Fibroblast of villous mesenchyme (primary cell): ENCODE measurements at places on chromosomes 5 and 9. TPM values are rescaled to one million over a fixed set of nuclear protein-coding genes. Genes with fewer than 3 reads are reported as not detected.

DNA sequence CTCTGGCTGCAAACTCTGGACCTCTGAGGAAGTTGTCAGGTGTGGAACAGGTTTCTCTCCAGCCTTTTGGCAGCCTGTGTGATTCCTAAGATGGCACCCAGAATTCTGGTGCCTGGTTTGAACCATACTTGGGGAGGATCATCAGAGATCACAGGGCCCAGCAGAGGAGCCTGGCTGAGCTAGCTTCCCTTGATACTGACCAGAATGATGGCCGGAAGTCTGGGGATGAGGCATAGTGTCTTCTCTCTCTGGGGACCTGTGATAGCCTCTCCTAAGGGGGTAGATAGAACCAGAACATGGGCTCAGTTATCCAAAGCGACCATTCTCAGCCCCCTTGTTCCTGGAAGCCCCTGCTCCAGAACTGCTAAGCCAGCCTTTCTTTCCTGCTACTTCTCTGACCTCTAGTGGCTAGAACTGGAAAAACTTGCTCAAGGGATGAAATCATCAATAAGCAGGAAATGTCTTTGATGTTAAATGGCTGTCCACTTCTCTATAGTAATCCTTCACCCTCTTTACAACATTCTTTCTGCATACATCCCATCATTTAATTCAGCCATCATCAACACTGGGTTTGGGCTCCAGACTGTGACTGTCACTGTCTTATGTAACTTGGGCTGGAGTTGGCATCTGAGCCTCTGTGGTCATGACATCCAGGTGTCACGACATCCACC is 55.1 kb downstream of the C9orf152 start:
- DNase-seq: peak; percentile 73

- DNase-seq: no peak
Measured at GRCh38 chr5:36364473-36364872, 62.8 kb upstream of the RANBP3L start.

GRCh38 chr9:106305428-106306133 is 557.4 kb upstream of the ZNF462 start:
- DNase-seq: no peak

DNA sequence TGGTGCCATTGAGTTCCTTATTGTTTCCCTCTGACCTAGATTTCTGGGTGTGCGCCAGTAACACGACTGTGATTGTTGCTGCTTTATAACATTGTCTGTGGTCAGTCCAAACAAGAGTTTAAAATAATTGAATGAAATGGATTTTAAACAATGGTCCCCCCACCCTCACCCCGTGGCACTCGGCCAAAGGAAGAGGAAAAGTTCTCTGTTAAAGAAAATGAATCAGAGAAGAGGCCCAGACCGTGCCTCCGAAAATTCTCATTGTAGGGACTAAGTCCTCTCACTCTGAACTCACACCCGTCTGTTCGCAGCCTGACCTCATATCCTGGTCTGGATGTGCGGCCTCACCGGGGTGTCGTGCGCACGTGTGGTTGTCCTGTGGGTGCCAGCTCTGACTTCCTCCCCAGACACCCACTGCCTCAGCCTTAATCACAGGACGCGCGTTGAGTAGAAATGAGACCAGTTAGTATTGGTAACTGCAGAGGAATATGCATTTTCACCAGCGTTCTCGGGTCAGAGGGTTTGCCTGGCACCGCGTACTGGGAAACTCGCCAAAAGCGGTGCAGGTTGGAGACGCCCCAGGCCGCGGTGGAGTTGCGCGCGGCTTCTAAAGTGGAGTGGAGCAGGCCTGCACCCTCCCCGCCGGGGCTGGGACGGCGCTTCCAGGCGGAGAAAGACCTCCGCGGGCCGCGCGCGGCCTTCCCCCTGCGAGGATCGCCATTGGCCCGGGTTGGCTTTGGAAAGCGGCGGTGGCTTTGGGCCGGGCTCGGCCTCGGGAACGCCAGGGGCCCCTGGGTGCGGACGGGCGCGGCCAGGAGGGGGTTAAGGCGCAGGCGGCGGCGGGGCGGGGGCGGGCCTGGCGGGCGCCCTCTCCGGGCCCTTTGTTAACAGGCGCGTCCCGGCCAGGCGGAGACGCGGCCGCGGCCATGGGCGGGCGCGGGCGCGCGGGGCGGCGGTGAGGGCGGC is at the start of gene ABL1:
TSS of gene ABL1 (plus strand) at position 884 of the 966 bp plus-strand sequence. CDS start 193 bp downstream, outside the sequence.
- peak; percentile 82 for DNase-seq

- no peak for DNase-seq
Measured at GRCh38 chr5:67244345-67244793, 47.8 kb upstream of the CD180 start.

DNA sequence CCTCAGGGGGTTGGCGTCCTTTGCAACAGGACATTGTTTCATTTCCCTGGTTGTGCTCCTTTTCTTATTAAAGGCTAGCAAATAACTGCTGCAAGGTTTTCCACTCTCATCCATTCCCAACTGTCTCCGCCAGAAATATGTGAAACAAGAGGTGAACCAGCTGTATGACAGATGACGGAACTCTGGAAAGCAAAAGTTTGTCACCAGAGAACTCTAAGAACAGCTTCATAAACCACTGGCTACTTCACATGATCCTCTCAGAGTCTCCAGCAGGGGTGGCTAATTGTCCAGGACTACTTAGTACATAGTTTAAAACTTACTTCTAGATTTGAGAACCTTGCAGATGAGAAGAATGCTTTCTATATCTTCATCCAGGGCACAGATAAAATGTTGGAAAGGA is 195.9 kb upstream of the RAD23B start:
- no peak for DNase-seq

- no peak for DNase-seq
Measured at GRCh38 chr5:13356226-13356625, 588.3 kb downstream of the DNAH5 start.

DNA sequence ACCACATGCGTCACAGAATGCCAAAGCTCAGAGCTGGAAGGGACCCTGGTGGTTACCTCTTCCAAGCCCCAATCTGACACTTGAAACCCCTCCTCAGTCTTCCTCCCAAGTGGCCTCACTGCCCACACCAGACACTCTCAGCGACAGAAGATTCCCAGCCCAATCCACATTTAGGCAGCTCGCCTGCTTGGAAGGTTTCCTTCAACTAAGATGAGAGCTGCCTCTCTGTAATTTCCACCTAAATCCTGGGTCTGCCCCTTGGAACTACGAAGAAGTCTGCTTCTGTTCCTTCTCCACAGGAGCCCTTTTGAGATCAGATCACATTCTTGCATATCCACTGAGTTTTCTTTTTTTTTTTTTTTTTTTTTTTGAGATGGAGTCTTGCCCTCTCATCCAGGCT is 83.7 kb downstream of the PAX5 start:
- DNase-seq: no peak

Gene CDHR2
- not detected in 2 replicates for total RNA-seq

Gene PCDHB12
- total RNA-seq: under 0.01 TPM in 1 of 2 replicates, not detected in the other

Gene FANCC
- 3.9 and 7.8 TPM in 2 replicates for total RNA-seq

GRCh38 chr5:65861830-65862241 is 64.5 kb upstream of the ERBIN start:
- DNase-seq: peak; percentile 94

- peak; percentile 78 for DNase-seq
Measured at GRCh38 chr9:121735065-121735792, 83.8 kb downstream of the DAB2IP start.

Gene DNAI1
- under 0.01 TPM in 1 of 2 replicates, not detected in the other for total RNA-seq

- DNase-seq: no peak
Measured at GRCh38 chr9:37971108-37971459, 67.2 kb upstream of the SLC25A51 start.
